Right kidney (tissue), 9 donors: ENCODE measurements at places on chromosomes 11 and 22.

DNA sequence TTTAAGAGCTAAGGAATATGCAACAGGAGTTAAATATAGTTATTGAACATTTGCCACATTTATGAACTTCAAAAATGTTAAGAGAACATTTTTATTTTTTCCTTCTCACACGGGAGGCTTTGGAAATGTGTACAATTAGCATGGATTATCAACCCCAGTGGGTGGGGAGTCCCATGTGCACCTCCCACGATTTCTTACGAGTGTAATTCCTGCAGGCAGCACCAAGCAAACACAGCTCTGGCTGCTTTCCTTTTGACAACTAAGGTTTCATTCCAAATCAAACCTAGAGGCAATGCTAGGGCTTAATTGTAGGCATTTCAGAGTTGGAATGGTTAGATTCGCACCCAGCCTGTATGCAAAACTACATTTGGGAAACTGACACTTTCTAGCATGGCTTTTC lies 460.9 kb downstream of the METTL15 start:
- DNase-seq = no peak

GRCh38 chr11:85540635-85541205 lies 86.4 kb downstream of the DLG2 start:
- DNase-seq = no peak

DNA sequence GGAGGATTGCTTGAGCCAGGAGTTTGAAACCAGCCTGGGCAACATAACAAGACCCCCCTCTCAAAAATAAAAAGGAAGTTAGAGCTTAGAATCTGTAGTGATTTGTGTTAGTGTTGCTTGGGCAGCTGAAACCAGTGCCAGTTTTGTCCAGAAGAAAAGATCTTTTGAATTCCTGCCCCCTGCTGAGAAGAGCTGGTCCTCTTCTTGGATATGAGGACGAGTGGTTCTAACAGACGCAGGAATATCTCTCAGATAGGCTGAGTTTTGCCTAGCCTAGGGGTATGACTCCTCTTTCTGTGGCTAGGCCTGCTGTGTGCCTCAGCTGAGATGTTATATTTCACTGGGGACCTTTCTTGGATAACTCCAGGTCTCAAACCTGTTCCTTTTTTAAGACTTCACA lies 102.8 kb downstream of the STIM1 start:
- DNase-seq = no peak

- no peak for DNase-seq
Measured at GRCh38 chr11:69113226-69113625, 42.5 kb upstream of the SMIM38 start.

GRCh38 chr11:124923296-124923695 lies 4.2 kb downstream of the HEPN1 start:
- no peak for DNase-seq

GRCh38 chr11:6587360-6587953 lies 16.0 kb downstream of the RRP8 start:
- no peak for DNase-seq

DNA sequence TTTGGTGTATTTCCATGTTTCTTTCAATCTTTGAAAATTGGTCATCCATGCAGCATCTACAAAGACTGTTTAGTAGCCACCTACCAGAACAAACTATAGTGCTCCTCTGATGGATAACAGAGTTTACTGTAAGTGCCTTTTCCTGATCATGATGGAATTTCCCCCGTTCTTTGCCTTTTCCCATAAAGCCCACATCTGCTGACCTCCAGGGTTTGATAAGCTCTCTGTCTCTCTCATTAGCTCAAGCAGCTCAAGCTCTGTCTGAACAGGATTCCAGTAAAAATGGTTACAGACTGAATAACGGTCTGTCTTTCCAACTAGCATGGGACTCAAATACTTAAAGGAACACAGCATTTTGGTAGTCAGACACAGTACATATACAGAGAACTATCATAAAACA lies 308.4 kb upstream of the SORL1-AS1 start:
- DNase-seq = no peak

DNA sequence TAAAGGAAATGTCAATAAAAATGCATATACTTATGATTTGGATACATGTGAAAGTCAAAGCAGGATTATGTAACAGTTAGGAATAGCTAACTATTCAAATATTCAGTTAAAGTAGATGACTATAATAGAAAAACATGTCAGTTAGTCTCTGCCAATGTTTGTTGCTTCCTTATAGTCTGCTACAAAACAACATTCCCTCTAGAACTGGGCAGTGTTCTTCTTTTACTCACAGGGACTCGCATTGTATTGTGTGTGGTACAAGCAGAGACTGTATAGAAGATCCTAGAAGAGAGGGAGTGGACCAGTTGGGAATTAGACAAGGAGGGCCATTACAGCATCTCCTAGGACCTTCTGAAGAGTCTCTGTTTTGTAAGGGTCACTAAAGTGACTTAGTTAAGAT lies 10.6 kb downstream of the ACAT1 start:
- no peak for DNase-seq

DNA sequence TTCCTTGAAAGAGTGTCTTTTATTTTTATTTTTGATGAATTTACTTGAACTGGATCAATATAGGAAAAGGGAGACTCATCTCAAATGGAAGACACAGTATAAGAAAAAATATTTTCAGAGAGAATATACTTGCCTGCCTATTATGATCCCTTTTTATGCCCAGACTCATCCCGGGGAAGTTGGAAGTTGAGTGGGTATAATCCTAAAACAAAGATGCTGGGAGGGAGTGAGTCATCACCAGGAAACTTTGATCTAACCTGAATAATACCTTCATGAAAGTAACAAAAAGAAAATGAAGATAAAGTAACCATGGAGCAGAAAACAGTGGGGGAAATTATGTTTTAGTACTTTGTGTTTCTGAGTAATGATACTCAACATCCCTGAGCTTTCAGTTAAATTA lies 1514.0 kb downstream of the FAM181B start:
- DNase-seq = no peak

- no peak for DNase-seq
Measured at GRCh38 chr11:131649856-131650255, 279.4 kb downstream of the NTM start.

- DNase-seq = no peak
Measured at GRCh38 chr11:118886681-118887111, 3.0 kb downstream of the CXCR5 start.

DNA sequence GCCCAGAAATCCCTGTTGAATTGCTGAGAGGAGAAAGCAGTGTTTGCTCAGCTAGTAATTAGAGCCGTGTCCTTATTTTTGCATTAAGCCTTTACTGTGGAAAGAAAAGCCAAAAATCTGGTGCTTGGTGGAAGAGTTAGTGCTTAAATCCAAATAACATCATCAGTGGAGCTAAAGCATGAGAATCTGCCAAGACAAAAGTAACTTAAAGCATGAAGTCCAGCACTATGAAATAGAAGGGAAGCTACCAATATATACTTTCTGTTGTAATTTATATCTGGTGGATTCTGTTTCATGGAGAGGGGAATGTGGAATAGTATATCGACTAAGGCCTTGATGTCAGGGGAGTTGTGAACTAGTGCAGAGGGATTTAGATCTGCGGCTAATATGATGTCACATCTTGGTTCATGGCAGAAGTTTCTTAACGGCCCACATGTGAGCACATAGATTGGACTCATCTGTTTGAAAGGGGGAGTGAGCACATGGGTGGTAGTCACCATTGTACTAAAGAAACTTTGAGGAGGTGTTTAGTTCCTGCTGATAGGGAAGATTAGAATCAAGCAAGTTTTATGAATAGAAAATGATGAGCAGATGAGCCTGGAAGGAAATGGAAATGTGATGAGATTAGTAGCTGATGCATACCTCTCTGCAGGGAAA lies 224.4 kb upstream of the MTNR1B start:
- DNase-seq = no peak

DNA sequence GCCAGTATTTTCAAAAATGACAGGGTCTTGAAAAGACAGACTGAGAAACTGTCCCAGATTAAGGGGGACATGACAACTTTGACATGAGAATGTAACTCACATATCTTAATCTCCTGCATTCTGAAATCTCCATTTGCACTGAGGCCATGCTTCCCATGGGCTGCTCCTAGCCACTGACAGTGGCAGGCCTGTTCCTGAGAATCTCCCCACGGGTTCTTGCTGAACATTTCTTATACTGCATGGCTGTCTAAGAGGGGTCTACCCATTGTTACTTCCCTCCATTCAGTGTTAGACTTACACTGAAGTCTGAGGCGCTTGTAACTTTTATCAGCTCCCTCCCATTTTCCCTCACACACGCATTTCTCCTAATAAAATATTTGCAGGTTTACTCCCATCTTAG lies 1.5 kb downstream of the CEP295 start:
- DNase-seq = no peak

DNA sequence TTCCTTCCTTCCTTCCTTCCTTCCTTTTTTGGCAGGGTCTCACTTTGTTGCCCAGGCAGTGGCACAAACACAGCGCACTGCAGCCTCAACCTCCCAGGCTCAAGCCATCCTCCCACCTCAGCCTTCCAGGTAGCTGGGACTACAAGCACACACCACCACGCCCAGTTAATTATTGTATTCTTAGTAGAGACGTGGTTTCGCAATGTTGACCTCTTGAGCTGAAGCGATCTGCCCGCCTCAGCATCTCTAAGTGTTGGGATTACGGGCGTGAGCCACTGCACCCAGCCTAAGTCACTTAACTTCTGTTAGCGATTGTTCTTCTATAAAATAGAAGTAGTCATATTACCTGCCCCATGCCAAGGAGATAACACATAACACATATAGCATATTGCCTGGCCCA lies 2.8 kb upstream of the SYTL2 start:
- no peak for DNase-seq

DNA sequence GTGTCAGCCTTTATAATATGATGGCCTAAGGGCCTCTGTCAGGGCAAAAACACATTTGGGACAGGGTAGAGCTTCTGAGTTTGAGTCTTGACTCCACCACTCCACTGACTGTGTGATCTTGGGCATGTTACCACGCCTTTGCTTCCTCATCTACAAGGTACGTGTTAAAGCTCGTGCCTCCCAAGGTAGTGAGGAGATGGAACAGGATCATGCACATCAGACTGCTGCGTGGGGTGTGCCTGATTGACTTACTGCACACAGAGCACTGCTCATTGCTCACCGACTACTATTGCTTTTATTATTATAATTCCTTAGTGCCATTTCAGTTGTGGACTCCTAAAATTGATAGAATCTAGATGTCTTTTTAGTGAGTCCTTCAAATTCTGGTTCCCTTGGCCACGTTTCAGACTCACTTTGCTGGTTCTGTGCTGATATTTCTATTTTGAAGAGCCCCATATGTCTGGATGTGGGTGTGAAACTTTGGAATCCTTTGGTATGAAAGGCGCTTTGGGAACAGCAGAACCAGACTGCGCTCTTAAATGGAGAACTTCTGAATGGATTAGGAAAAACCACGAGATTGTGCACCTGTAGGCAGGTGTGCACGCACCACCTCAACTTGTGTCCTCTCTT lies 44.1 kb upstream of the RAB1B start:
- DNase-seq = no peak

- DNase-seq = no peak
Measured at GRCh38 chr11:130737041-130737830, 179.0 kb downstream of the SNX19 start.

DNA sequence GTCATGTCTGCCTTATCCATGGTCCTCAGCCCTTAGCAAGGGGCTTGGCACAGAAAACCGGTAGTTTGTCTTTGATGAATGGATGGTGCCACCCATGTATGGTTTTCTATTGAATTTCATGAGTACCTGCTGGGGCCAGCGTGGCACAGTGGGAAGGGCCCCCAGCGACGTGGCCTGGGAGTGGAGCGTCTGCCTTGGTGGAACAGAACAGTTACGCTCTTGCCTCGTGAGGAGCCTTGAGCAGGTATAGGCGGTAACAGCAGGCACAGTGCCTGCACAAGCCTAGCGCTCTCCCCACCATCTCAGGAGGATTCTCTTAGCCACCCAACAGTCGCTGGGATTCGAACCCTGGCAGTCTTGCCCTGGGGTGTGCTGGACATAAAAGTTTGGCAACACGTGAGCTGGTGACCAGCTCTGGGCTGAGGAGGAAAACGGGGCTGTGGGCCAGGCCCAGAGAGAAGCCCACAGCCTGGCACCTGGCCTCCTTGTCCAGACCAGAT lies 3.0 kb upstream of the SSH3 start:
- DNase-seq = no peak

- peak; percentile 64 for DNase-seq
Measured at GRCh38 chr11:59551659-59552521, 40.6 kb downstream of the OR4D9 start.

GRCh38 chr11:129699711-129700304 lies 115.8 kb upstream of the TMEM45B start:
- DNase-seq = no peak

- no peak for DNase-seq
Measured at GRCh38 chr11:71342116-71342515, 89.7 kb upstream of the SHANK2 start.

- DNase-seq = no peak
Measured at GRCh38 chr11:61826930-61827570, 1.1 kb upstream of the FADS2 start.

DNA sequence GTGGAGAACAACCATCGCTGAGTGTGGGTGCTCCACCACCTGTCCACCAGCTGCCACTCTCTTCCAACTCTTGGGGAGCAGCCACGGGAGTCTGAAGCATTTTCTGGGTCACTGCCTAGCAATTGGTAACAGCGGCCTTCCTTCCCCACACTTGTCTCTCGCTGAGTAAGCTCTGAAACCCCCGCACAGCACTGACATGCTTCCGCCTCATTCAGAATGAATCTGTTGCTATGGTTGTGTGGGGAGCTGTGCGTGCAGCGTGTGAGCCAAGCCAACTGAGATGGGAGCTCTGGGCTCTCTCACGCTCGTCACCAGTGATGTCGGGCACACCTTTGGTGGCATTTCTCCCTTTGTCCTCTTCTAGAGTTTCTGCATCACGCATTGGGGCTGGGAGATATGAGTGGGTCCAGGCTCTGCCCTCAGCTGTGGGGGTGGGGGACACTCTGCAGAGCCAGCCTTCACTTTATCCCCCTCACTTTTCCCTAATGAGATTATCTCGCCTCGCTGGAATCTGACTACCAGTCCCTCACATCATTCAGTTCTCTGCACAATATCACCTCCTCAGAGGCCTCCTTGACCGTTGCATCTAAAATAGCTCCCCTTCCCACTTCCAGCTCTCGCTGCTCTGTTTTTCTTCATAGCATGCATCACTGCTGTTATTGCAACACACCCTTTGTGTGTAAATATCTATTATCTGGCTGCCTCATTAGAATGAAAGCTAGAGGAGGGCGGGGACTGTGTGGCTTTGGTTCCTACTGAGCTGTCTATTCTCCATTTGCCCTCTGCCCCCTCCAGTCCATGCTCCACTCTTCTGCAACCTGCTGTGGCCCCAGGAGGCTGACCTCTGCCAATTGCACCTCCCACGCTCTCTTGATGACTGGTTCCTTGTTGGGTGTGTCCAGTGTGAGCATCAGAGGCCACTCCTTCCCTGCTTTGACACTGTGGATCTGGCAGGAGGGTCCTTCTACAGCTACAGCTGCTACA lies 569.9 kb upstream of the CADM1 start:
- no peak for DNase-seq

DNA sequence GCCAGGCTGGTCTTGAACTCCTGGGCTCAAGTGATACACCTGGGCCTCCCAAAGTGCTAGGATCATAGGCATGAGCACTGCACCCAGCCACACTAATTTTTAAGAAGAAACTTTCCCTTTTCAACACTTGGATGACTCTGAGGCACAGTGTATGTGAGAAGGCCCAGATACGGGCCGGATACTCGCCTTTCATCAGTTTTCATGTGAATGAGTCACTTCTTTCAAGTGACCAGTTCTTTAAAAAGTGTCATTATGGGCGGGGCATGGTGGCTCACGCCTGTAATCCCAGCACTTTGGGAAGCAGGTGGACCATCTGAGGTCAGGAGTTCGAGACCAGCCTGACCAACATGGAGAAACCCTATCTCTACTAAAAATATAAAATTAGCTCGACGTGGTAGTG lies 120.8 kb downstream of the CTTN start:
- DNase-seq = no peak
